ENCODE measurements at places on chromosomes 2 and 18. TPM values are rescaled to one million over a fixed set of nuclear protein-coding genes. Genes with fewer than 3 reads are reported as not detected.

The ANKRD44 gene
- total RNA-seq: 10.4 TPM

The CNDP1 gene
- total RNA-seq: not detected

The AQP12A gene
- total RNA-seq: not detected

The DYTN gene
- total RNA-seq: not detected

The APOB gene
- under 0.01 TPM for total RNA-seq

The NYAP2 gene
- total RNA-seq: not detected

The CHRND gene
- not detected for total RNA-seq

The L3MBTL4 gene
- not detected for total RNA-seq

The DOK6 gene
- 10.4 TPM for total RNA-seq

The DHRS9 gene
- 0.09 TPM for total RNA-seq

The DGUOK gene
- 40.1 TPM for total RNA-seq

The GTF2A1L gene
- total RNA-seq: 1.5 TPM

The CFAP210 gene
- total RNA-seq: not detected

The MYO1B gene
- total RNA-seq: 87.3 TPM

The MSGN1 gene
- total RNA-seq: not detected

The GPAT2 gene
- total RNA-seq: 11.0 TPM

The FNDC4 gene
- 10.7 TPM for total RNA-seq

The SIX2 gene
- total RNA-seq: not detected

The ZAP70 gene
- 0.05 TPM for total RNA-seq

The LGALSL gene
- 3.1 TPM for total RNA-seq

The NPPC gene
- total RNA-seq: not detected

The MARCHF4 gene
- total RNA-seq: 10.8 TPM

The POTEI gene
- not detected for total RNA-seq

The RNF25 gene
- total RNA-seq: 20.0 TPM

The CERKL gene
- total RNA-seq: not detected

The GYPC gene
- 37.4 TPM for total RNA-seq

The DIPK1C gene
- total RNA-seq: not detected

The MOGAT1 gene
- not detected for total RNA-seq

The LCT gene
- total RNA-seq: not detected

The NAB1 gene
- 58.5 TPM for total RNA-seq

The DYNAP gene
- total RNA-seq: not detected

The NAT8 gene
- not detected for total RNA-seq

The CCDC102B gene
- total RNA-seq: 2.4 TPM

The GAREM1 gene
- 5.1 TPM for total RNA-seq

The CCDC88A gene
- total RNA-seq: 35.9 TPM

The LRATD1 gene
- 0.30 TPM for total RNA-seq

The GRHL1 gene
- 0.59 TPM for total RNA-seq

The KYNU gene
- total RNA-seq: 1.8 TPM

The DOCK10 gene
- total RNA-seq: 39.5 TPM

The PLGLB1 gene
- total RNA-seq: 0.83 TPM

The G6PC2 gene
- total RNA-seq: not detected

The PSMA8 gene
- not detected for total RNA-seq

The SLC23A3 gene
- total RNA-seq: 0.89 TPM

The MC2R gene
- not detected for total RNA-seq

The RNU2-63P gene
- total RNA-seq: 78.4 TPM

The MTA3 gene
- total RNA-seq: 30.4 TPM

The UGT1A10 gene
- total RNA-seq: not detected

The IL1B gene
- total RNA-seq: 281 TPM

The ESPNL gene
- total RNA-seq: 1.5 TPM

The LRRTM4 gene
- not detected for total RNA-seq

The CAPN13 gene
- not detected for total RNA-seq
